8988T (cell line): ENCODE measurements at places on chromosomes 7 and 10.

DNA sequence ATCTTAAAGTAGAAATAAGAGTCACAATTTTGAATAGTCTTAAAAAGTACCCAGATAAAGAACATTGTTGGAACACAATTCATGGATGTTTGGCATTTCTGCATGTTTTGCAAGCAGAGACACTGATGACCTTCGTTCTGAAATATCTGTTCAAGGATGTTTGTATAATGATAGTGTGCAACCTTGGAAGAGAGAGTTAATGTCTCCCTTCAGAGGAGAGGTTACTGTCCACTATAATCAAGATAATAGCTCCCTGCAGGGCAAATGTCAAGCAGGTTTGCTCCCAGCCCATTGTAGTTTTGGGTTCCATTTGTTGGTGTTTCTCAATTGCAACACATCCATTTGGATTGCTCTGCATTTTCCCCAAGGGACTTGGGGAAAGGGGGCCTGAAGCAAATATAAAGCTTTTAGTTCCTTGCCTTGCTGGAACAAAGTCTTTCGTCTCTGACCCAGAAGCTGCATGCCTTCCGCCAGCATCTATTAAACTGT is 45.2 kb downstream of the COL1A2 start:
- DNase-seq = no peak

- no peak for DNase-seq
Observed at GRCh38 chr7:15430191-15430590, 131.6 kb downstream of the AGMO start.

- no peak for DNase-seq
Observed at GRCh38 chr10:67609996-67610793, 85.8 kb downstream of the CTNNA3 start.

DNA sequence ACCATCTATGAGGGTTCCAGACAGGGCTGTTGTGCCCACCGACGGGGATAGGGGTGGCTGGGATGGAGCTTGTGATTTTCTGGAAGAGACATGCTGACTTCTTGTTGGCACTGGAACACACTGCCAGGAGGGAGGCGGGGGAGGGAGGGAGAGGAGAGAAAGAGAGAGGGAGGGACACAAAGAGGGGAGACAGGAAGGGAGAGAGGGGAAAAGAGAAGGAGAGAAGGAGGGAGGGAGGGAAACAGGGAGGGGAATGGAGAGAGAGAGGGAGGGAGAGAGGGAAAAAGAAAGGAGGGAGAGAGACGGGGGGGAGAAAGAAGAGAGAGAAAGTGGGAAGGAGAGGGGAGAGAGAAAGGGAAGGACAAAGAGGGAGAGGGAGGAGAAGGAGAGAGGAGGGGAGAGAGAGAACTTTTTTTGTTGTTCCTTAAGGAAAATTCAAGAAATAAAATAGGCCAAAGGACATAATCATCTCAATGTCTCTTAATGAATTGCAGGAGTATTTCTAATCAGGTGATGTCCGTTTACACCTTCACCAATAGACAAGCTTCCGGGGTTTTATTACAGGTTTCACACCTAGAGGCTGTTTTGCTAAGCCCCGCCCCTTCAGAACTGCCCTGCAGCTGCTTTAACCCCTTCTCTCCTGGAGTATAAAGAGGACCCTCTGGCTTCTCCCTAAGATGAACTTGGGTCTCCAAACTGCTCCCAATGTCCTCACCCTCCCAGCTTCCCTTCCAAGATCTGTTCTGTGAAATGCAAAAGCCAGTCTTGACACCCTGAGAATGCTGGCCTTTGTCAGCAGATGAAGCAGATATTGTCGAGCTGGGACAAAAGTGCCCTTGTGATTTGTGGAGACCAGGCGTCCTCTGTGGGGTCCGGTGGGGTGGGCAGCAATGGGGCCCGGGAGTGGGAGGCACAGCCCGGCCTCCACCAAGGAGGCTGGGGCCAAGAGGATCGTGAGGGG is 82.0 kb upstream of the GTF2IRD1 start:
- DNase-seq = no peak

DNA sequence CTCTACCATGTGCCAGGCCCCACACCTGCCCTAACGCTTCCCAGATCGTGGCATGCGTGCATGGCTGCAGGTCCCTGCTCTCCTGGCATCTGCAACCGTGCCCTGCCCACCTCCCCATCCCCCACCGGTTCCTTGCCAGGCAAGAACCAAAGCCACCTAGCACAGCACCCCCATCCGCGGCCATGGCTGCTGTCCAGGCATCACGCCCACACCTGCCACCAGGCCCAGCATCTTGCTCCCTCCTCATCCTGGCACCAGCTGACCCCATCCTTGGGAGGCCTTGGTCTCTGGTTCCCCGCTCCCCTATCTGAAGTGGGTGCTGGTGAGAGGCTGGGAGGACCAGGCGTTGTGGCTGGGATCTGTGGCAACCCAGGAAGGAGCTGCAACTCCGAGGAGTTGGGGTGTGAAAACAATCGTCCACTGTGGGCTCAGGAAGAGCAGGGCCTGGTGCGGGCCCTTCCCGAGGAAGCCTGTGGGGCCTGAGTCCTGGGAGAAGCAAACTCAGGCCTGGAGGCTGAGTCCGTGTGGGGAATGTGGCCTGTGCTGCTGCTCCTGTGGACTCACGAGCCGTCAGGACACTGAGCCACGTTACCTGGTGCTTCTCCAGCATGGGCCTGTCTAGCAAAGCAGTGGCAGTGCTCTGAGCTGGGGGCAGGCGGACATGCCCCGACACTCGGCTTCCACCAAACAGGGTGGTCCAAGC is 417.1 kb downstream of the DNAJB6 start:
- no peak for DNase-seq

DNA sequence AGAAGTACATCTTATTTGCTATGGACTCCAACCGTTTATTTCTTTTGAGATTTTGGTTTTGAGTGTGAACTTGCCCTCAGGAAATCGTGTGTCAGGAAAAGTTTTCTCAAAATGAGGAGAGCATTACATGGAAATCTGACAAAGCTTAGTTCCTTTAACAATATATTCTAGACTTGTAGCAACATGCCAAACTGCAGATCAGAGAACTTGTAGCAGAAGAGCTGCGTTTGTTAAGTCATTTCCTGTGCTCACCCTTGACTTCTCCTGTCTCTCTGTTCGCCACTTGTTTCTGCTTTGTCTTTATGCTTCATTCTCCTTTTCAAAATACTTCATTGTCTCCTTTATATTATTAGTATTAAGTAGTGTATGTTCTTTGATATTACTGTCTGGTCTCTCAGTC is 116.6 kb upstream of the FOXP2 start:
- DNase-seq = no peak

DNA sequence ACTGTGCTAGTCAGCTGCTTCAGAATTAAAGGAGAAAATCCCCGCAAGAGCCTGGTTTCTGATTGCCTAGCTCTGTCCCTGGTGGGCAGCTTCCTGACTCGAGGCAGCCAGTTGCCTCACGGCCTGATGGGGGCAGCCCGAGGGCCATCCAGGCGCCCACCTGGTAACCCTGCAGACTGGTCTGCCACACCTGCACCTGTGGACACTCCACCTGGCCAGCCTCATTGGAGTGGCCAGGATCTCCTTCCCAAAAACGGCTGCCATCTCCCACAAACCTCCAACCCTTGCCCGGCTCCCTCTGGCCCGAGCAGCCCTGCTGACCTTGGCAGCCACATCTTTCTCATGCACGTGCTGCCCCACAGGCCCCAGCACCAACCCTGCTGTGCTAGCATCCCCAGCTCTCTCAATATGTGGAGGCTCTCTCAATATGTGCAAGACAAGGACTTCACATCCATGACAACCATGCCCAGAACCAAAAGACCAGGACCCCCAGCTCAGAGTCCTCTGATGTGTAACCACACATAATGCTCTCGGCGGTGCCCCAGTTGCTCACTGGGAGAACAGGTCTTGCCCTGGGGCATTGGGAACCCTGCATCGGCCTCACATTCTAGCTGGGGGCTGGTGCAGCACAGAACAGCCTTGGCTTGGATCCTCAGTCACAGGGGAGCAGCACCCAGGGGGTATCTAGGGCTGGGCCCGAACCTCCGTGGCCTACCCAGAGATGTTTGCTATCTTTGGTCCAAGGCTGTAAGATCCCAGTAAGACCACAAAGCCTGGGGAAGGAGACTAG is 14.6 kb downstream of the DRGX start:
- no peak for DNase-seq

- no peak for DNase-seq
Observed at GRCh38 chr7:76292213-76292573, 10.3 kb upstream of the HSPB1 start.

- DNase-seq = no peak
Observed at GRCh38 chr7:115475761-115476385, 554.0 kb downstream of the MDFIC start.
